ENCODE measurements at places on chromosomes 7 and 10.
A peak's percentile ranks its signal among the peaks of the same experiment; 100 is the strongest.

GRCh38 chr7:138555684-138556083 is 95.6 kb downstream of the TRIM24 start:
- DNase-seq, result no peak

- no peak for DNase-seq
These were observed 114.2 kb upstream of the DGKB start for GRCh38 chr7:15016766-15017165.

DNA sequence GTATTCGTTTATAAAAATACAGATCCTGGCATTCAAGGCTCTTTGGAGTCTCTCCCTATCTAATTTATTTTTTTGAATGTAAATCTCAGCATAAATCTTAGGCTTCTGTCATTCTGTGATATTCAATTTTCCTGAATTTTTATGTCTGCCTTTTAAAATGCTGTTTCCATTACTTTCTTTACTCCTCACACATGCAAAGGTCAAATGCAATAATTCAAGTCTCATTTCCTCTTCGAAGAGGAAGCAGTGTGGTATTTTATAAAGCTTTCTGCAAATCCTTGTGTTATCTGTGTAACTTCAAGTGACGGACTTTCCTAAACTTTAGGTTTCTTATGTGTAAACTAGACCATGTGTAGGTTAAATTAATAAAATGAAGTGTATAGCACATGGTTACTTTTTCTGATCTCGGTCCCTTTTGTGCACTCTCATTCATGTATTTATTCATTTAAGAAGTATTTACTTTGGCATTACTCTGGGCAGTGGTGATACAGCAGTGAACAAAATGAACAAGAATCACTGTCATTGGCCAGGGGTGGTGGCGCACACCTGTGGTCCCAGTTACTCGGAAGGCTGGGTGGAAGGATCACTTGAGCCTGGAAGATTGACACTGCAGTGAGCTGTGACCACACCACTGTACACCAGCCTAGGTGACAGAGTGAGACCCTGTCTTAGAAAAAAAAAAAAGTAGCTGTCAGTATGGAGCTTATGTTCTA is 332.2 kb downstream of the EXOC4 start:
- no peak for DNase-seq

DNA sequence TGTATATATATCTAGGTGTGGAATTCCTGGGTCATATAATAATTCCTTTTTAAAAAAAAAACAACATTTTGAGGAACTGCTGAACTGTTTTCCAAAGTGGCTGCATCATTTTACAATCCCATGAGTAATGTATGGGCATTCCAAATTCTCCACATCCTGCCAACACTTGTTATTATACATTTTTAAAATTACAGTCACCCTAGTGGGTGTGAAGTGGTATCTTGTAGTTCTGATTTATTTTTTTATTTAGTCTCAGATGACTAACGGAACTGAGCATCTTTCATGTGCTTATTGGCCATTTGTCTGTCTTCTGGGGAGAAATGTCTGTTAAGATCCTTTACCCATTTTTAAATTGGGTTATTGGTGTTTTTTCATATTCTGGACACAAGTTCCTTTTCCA is 12.0 kb upstream of the KLHL7 start:
- no peak for DNase-seq

DNA sequence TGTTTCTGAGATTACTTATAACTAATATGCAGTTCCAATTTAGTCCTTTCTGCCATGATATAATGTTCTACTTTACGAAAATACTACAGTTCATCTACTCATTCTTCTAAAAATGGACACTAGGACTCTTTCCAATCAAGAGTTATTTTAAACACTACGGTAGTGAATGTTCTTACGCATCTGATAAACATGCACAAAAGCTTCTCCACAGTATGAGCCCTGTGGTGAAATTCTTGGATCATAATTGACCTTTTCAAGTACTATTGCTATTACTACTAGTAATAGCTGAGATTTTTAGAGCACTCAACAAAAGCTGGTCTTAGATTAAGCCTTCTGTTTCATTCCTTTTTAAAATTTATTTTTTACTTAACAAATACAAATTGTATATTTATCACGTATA is 106.4 kb downstream of the CH25H start:
- DNase-seq, result no peak

- DNase-seq, result no peak
These were observed 28.6 kb upstream of the SLC16A12 start for GRCh38 chr10:89563861-89564478.

GRCh38 chr7:28981161-28981465 is 23.0 kb upstream of the TRIL start:
- DNase-seq, result no peak

- DNase-seq, result no peak
These were observed 7.1 kb downstream of the CRYGN start for GRCh38 chr7:151432658-151433521.

- DNase-seq, result no peak
These were observed 229.7 kb downstream of the DIP2C start for GRCh38 chr10:459743-460142.

GRCh38 chr7:140031364-140031763 is 31.4 kb downstream of the PARP12 start:
- DNase-seq, result no peak

GRCh38 chr10:30490289-30491000 is 56.5 kb downstream of the MAP3K8 start:
- no peak for DNase-seq

DNA sequence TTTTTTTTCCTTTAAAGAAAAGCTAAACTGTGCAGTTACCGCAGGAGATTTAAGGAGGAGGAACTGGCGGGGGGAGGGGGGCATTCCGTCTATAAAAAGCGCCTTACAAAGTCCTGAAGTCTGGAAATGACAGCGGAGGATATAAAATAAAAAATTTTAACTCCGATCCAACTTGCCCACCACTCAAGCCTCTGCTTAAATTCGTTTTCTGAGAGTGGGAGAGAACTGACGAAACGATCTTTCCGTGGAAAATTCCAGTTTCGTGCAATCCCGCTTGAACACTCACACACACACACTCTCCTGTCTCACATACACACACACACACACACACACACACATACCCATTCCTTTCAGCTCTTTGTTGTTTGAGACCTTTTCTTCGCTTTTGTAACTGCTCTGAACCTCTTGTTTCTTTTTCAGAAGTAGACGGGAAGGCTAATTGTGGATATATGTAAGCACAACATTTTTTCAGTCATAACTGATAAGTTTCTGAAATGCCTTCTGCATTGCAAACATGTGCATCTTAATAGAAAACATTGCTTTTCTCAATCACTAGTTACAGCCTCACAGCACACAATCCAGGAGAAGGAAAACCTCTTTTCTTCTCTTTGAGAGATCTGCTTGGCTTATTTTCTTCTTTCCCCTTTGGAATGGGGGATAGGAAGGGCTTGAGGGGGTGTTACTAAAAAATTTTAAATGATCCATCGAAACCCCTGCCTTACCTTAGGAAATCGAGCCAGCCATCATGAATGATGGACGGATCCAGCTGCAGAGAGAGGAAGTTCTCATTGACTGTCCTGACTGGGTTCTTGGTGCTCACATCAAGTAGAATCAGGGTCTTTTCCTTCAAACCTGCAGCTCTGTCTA is 628 bp downstream of the HPSE2 start:
- no peak for DNase-seq

DNA sequence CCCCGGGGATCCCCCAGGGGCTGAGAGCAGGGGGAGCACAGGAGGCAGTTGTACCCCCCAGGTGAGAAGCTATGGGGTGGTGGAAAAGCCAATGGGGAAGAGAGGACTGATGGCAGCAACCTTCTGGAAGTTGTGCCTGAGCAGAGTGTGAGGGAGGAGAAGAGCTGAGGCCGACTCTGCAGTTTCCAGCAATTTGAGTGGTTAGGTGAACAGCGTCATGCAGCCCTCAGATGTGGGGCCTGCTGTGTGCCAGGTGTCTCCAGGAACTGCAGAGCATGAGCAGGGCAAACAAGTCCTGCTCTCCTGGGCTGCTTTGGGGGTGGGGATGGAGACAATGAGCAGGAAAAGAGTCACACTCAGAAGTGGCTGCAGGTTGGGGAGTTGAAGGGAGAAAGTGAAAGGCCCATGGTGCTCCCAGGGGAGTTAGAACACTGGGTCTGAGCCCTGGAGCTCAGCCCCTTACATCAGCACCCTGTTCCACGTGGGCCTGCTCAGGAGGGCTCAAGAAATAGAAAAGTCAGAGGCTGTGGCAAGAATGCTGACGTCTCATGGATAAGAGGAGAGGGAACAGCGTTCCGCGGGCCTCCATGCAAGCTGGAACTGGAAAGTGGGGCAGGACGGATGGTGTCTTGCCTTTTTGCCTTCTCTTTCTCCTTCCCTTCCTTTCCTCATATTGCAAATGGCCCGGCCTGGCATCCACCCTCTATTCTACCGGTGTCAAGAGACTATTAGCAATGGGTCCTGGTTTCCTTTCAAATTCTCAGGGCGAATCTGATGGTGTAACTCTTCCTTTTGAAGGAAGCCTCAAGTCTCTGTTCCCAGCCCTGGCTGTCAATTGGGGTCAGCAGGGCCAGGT is 4.0 kb upstream of the AFAP1L2 start:
- peak; percentile 75 for DNase-seq

DNA sequence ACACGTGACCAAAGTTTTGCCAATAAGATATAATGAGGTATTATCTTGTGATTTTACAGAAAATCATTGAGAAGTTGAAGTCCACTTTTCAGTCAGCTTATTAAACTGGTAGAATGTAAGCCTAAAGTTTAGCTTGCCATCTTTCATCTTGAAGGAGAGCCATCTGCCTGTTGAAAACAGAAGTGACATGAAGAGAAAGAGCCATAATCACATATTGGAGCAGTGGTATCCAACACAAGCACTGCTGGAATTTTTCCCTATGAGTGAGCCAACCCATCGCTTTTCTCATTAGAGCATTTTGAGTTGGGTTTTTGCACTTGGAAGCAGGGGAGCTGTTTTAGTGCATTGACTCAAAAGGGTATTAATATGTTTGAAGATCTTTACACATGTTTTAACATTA is 117.6 kb upstream of the FERD3L start:
- no peak for DNase-seq

- DNase-seq, result no peak
These were observed 824.5 kb downstream of the CCSER2 start for GRCh38 chr10:85152911-85153310.

DNA sequence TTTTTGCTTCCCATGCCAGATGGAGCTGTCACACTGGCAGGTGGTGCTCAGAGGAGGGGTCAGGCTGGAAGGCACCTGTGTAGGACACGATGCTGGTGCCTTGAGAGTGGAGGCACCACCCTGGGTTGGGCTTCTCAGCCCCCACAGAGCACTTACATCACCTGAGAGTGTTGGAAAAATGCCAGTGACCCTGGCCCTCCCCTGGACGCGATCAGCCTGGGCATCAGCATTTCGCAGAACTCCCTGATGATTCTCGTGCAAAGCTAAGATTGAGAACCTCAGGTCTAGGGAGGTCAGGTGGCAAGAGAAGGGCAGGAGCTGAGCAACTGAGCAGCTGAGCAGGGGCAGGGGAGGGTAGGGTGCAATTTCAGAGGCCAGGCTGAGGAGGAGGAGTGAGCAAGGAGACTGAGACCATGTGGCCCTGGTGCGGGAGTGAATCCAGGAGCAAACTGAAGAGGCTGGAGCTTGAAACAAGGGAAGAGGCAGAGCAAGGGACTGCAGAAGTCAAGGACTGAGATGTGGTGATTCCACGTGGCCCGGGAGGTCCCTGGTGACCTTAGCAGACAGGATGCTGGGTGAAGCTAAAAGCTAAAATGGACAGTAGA is 24.7 kb upstream of the GRID1 start:
- DNase-seq, result no peak

DNA sequence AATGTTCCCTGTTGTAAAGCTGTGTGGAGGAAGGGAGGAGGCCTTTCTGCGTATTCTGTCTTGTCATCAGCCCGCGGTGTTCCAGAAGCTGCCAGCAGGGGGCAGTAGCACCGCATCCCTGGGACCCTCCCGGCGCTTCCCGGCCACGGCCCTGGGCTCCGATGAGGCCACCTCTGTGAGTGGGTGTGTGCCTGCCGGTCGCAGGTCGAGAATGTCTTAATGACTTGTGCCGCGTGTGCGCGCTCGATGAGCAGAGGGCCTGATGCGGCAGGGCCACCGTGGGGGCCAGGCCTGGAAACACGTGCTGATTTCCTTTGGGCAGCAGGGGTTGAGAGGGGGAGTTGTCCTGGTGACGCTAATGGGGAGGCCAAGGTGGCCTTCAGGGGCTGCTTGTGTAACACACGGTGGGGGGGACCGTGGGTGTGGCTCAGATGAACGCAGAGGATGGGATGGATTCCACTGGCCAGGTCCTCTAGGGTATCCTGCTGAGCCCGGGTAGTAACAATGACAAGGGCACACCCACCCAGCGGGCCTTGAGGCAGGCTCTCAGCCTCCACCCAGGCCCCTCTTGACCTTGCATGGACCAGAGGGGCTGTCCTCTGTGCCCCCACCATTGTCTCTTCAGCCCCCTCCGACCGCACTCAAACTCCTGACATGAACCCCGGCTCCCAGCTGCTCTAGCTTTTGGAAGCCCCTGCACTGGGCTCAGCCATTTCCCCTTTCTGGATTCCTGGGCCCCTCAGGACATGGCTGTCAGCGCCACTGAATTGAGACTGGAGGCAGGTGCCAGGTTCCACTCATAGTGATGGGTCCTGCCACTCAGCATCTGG is 135.9 kb upstream of the PODXL start:
- peak; percentile 4 for DNase-seq

DNA sequence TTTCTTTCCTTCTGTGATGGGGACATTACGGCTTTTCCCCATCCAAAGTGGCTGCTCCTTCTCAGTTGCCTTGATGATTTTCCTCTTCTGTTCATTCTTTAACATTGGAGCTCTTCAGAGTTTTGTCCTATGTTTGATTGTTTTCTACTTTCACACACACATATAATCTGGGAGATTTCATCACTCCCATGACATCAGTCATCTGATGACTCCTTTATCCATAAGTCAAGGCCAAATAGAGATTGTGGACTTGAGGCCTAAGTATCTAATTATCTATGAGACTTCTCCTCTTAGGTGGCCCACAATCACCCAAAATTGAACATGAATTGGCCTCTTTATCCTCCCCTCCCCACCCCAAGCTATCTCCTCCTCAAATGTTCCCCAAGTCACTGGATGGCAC is 5.3 kb upstream of the COL1A2 start:
- DNase-seq, result no peak

GRCh38 chr7:2003931-2004812 is 228.6 kb downstream of the MAD1L1 start:
- no peak for DNase-seq

GRCh38 chr7:124459101-124460055 is 306.2 kb downstream of the GPR37 start:
- no peak for DNase-seq

DNA sequence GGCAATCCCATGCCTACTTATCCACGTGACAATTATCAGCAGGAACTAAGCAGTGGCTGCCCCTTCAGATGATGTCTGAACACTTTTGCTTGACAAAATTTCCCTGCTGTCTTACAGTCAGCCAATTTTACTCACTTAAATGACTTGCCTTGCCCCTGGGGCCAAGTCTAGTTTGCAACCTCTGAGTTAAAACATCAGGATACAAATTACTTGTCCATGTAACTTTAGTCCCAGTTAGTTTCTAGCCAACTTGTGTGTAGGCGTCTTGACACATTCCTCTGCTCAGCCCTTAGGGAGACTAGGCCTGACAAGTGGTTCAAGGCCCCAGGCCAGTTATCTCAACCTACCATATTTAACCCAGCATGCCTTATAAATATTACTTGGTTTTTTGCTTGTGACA is 11.6 kb upstream of the TYSND1 start:
- DNase-seq, result no peak
